Cortex of kidney (tissue), 1 donor: ENCODE measurements at places on chromosomes 11 and 22.

GRCh38 chr11:75356613-75357012 is 5.2 kb upstream of the ARRB1 start:
- DNase-seq: no peak

- DNase-seq: no peak
These were observed 89.4 kb downstream of the PKNOX2 start for GRCh38 chr11:125253795-125254525.

GRCh38 chr22:43928468-43928867 is 4.9 kb downstream of the PNPLA3 start:
- no peak for DNase-seq

DNA sequence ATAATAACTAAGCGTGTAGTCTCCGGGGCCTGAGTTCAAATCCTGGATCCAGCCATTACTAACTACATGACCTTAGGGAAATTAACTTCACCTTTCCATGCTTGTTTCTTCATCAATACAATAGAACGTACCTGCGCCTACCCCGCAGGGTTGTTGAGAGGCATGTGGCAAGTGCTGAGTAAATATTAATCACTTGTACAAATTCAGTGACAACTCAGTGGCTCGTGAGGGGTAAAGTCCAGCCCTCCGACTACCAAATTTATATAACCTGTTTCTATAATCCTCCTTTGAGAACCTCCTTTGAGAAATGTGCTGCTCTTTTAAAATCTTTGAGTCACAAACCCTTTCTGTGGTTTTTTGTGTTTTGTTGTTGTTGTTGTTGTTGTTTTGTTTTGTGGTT is 49.8 kb downstream of the FEZ1 start:
- DNase-seq: no peak

- no peak for DNase-seq
These were observed 14.0 kb downstream of the B3GAT1 start for GRCh38 chr11:134398079-134398444.

- DNase-seq: no peak
These were observed 54.6 kb upstream of the SC5D start for GRCh38 chr11:121237686-121238658.

GRCh38 chr11:111308140-111308539 is 9.8 kb downstream of the POU2AF3 start:
- no peak for DNase-seq

- no peak for DNase-seq
These were observed 13.2 kb downstream of the CRTAM start for GRCh38 chr11:122851366-122851966.

- DNase-seq: no peak
These were observed 126.3 kb downstream of the MPPED2 start for GRCh38 chr11:30459821-30460220.

- DNase-seq: no peak
These were observed 301.2 kb downstream of the AASDHPPT start for GRCh38 chr11:106378513-106379179.

GRCh38 chr22:23117891-23118646 is 23.7 kb downstream of the RSPH14 start:
- no peak for DNase-seq

GRCh38 chr22:27003297-27003696 is 345.9 kb downstream of the MIAT start:
- DNase-seq: no peak

GRCh38 chr11:121554552-121554951 is 101.8 kb upstream of the SORL1-AS1 start:
- DNase-seq: no peak

GRCh38 chr11:28176351-28176750 is 68.2 kb downstream of the METTL15 start:
- no peak for DNase-seq

GRCh38 chr22:38078046-38078840 is 5.7 kb downstream of the SLC16A8 start:
- DNase-seq: no peak

DNA sequence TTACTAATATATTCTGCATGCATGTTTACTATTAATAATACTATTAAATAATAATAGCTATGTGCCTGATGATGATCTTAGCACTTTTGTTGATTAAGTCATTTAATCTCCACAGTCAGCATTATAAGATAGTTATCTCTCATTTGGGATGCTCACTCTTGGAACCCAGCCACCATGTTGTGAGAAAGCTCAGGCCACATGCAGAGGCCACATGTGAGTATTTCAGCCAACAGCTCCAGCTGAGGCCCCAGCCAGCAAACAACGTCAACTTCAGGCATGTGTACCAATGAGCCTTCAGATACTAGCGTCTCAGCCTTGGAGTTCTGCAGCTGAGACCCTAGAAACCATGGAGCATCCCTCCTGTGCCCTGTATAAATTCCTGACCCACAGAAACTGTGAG is 798.1 kb upstream of the LRRC4C start:
- DNase-seq: no peak

- no peak for DNase-seq
These were observed 21.8 kb upstream of the UVRAG start for GRCh38 chr11:75792997-75793800.

DNA sequence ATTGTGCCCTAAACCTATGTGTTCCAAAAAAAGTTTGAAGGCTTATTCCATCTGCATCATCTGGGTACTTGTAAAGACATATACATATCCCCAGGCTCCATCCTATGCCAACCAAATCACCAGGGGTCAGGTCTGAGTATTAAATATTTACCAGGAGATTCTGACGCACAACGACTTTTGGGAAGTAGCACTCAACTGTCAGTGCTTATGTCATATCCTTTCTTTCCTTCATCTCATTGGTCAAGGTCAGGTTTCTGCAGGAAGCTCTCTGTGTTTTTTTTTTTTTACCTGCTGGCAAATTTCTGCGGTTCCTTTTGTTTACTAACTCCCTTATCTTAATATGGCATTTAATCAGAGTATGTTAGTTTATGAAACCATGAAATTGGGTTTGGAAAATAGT is 22.5 kb upstream of the CYP2R1 start:
- no peak for DNase-seq

DNA sequence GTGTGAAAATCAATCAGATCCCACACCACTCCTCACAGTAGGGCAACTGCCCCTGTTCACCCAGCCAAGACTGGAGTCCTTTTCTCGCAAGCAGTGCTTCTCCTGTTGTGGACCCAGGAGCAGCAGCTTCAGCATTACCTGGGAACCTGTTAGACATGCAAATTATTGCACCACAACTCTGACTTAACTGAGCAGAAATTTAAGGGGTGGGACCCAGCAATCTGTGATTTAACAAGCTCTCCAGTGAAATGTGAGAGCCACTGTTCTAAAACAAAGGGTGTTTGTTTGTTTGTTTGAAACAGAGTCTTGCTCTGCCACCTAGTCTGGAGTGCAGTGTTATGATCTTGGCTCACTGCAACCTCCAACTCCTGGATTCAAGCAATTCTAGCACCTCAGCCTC is 591.4 kb downstream of the SOX6 start:
- DNase-seq: no peak

DNA sequence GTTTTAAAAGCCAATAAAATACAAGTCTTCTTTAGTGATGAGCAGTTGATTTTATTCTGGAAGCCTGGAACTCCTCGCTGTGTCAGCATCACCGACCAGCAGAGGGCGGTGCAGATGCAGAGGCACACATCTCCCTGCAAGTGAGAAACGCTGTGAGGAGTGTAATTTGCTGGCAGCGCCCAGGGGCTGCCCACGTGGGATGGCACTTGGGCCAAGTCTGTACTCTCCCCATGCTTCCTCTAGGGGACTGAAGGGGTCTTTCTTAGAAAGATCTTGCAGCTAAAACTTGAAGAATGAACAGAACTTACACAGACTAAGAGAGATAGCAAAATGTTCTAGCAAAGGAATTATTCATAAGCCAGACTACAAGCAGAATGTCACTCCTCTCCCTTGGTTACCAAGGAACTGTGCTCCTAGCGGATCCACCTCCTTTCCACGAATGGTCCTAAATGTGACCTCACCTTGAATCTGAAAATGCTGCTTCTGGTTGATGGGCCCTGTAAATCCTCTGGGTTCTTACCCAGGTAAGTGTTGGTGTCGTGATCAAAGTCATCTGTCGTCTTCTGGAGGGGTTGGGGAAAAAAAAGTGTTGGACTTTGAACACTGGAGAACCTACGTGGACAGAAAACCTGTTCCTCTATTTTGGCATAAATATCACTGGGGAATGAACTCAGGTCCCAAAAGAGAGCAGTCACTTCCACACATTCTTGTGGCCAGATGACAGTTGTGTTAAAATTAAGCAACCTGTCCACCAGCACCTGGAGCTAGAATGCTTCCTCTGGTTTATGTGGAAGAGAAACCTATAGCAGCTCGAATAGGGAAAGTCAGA is 31.8 kb downstream of the CNTF start:
- DNase-seq: no peak

DNA sequence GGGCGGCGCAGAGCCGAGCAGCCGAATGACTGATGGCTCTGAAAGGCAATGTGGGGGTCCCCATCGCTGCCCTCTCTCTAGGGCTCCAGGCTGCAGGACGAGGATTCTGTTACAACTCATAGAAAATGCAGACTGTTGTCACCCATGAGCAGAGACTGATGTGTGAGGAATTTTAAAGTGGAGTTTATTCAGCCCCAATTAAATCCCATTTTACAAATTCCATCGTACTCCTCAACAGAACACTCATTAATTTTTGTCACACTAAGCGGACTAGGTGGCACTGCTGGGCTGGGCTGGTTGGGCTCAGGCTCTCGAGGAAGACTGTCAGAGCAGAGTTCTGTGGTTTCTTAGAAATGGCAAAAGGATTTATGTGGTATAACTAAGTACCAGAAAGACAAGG is 102.6 kb upstream of the SPON1 start:
- no peak for DNase-seq

DNA sequence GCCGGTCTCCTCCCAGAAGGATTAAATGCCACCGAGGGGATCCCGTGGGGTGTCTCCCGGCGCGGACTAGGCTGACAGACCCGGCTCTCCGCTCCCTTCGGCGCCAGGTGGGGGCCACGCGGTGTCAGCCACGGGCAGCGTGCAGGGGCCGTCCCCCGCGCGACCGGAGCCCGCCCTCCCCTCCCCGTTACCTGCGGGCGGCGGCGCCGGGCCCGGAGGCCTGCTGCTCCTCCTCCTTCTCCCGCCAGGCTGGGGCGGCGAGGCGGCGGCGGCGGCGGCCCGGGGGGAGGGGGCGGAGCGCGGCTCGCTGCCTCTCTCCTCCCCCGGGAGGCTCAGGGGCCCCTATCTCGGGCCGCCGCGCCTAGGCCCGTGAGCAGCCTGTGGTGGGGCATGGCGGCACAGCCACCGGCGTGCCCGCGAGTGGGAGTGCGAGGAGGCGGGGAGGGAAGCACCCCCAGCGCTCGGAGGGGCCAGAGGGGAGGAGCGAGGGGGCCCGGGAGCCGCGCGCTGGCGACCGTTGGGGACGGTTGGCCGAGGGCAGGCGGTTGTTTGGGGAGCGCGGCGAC is 450 bp downstream of the ZBTB44 start:
- no peak for DNase-seq

GRCh38 chr22:38107692-38108515 is 2.6 kb downstream of the BAIAP2L2 start:
- no peak for DNase-seq

- no peak for DNase-seq
These were observed 694.7 kb downstream of the NTM start for GRCh38 chr11:132064987-132065620.

DNA sequence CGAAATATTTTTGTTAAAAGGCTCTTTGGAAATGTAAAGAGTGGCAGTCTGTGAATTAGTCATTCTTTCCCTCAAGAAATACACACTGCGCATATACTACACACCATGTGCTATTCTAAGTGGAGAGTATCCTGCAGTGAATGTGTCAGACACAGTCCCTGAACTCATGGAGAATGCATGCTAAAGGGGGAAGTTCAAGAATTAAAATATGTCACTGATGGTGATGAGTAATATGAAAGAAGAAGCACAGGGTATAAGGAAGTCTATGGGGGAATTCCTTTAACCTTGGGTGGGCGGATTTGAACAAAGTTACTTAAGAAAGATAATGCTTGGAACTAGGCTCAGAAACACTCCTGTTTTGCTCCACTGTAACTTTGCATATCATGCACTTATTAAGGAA is 153.0 kb downstream of the LRRC4C start:
- no peak for DNase-seq

GRCh38 chr11:32990481-32990880 is 25.2 kb upstream of the DEPDC7 start:
- DNase-seq: no peak

- DNase-seq: no peak
These were observed 1.4 kb upstream of the TCN2 start for GRCh38 chr22:30605449-30606110.

DNA sequence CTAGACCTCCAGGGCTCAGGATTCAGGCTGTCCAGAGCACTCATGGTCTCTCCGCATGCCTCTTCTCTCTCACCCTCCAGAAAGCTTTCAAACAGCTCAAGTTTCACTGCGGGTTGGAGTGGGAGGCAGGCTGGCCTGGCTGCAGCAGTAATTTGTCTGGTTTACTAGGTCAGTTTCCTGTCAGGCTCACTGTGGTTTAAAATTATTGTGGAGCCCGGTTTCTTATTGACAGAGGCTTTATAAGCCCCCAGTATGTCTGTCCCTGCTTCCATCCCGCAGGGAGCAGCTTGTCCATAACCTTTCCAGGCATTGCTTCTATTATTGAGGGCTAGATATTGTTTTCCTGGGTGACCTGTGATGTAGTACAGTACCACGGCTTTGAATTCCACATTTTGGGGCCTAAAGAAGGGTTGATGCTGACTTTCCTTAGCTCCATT is 235.3 kb upstream of the SORL1-AS1 start:
- DNase-seq: no peak

GRCh38 chr11:23236826-23237555 is 376.7 kb upstream of the CCDC179 start:
- no peak for DNase-seq

GRCh38 chr11:12693479-12694182 is 19.4 kb downstream of the TEAD1 start:
- DNase-seq: no peak

- no peak for DNase-seq
These were observed 6.1 kb upstream of the PNPLA3 start for GRCh38 chr22:43917521-43917920.

- no peak for DNase-seq
These were observed 16.3 kb downstream of the SIK3 start for GRCh38 chr11:117081908-117082307.

DNA sequence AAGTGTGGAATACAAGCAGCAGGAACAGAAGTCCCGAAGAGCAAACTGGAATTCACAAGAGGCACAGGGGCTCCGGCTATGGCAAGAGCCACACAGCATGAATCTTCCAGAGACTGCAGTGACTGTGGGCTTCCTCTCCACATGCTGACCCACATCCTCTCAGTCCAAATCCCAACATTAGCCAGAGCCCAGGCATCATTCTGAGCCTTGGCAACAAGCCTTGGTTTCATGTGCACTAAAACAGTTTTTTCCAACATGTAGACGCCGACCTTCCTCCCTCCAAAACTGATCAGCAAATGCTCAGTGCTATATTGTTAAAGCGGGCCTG is 91.7 kb upstream of the CSNK2A3 start:
- no peak for DNase-seq
